ENCODE measurements at places on chromosomes 1 and 21. TPM values are rescaled to one million over a fixed set of nuclear protein-coding genes. Genes with fewer than 3 reads are reported as not detected.

Gene BCL10
- total RNA-seq = 31.7 TPM

Gene DUSP23
- total RNA-seq = 38.4 TPM

Gene KRTAP13-2
- total RNA-seq = not detected

Gene GJA9
- not detected for total RNA-seq

Gene FCRL5
- total RNA-seq = not detected

Gene TSPAN2
- 0.90 TPM for total RNA-seq

Gene SPRR1B
- total RNA-seq = not detected
